ENCODE measurements at places on chromosomes 2 and 18. TPM values are rescaled to one million over a fixed set of nuclear protein-coding genes. Genes with fewer than 3 reads are reported as not detected.

- no peaks in the 10 kb centered on the region for H3K4me1 ChIP-seq
- DNase-seq = no peak
- no peaks in the 10 kb centered on the region for H3K27me3 ChIP-seq
- no peak overlapping the region for H3K4me3 ChIP-seq
These were observed 718.7 kb upstream of the GCFC2 start for GRCh38 chr2:76429374-76429773.

DNA sequence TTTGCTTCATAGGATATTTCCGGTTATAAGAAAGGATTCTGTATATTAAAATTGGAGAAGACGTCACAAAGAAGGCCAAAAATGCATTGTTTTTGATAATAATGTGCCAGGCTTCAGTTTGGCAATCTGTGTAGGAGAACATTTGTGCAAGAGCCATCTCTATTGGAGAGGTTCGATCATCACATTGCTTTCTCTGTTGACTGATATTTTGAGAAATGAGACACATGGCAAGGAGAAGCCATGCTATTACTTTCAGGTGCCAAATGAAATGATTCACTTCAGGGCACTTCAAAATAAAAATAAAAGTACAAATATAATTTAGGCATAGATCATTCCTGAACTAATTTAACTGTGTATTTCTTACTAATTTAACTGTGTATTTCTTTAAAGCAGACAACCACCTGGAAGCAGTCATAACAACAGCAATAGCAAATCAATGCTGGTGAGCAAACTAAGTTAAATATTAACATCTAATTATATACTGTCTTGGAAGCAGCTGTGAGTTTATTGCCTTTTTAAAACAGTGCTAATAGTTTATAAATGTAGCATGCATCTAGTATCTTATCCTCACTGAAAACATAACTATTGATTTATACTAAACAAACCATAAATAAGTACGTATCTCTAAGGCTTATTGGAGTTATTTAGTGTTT is 50.2 kb upstream of the CHST9 start:
- no peak overlapping the region for H3K4me3 ChIP-seq
- no peaks in the 10 kb centered on the region for H3K27me3 ChIP-seq
- H3K36me3 ChIP-seq = no peaks in the 10 kb centered on the region
- H3K27ac ChIP-seq = no peak overlapping the region
- no peaks in the 10 kb centered on the region for H3K4me1 ChIP-seq

DNA sequence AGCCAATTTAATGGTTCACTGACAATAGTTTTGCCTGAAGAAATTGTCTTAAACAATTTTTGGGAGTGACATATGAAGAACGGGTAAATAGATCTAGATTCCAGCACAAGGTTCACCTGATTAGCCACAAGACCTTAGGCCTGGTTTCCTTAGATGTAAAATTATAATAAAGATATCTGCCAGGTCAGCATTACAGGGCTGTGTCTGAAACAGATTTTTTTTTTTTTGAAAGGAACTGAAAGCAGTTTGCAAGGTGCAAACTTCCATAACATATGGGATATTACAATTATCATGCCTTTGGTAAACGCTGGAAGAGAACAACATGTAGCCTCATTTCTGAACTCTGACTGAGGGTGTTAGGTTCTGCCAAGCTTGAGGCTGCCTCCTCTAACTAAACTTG is 599.4 kb downstream of the ERBB4 start:
- H3K27ac ChIP-seq = no peak overlapping the region
- no peaks in the 10 kb centered on the region for H3K36me3 ChIP-seq
- no peak overlapping the region for H3K4me3 ChIP-seq

DNA sequence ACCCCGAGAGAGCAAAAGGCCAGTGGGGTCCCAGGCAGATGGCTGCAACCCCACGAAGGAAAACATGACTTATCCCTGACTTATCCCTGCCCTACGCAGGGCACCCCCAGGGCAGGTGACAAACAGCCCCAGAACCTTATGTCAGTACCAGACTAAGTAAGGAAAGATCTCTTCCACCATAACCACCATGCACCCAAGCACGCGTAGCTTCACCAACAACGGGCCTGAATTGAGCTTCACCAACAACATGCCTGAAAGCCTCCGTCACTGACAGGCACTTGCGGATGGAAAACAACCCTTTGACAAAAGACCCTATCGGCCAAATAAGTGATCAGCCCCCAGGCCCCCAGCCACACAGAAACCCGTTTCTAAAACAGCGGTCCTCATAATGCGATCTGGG is 34.1 kb downstream of the HDAC4 start:
- H3K4me3 ChIP-seq = no peak overlapping the region
- DNase-seq = no peak
- peaks cover 20% of the 10 kb centered on the region for H3K4me1 ChIP-seq
- no peak overlapping the region for H3K27ac ChIP-seq
- peaks cover 2% of the 10 kb centered on the region for H3K36me3 ChIP-seq

DNA sequence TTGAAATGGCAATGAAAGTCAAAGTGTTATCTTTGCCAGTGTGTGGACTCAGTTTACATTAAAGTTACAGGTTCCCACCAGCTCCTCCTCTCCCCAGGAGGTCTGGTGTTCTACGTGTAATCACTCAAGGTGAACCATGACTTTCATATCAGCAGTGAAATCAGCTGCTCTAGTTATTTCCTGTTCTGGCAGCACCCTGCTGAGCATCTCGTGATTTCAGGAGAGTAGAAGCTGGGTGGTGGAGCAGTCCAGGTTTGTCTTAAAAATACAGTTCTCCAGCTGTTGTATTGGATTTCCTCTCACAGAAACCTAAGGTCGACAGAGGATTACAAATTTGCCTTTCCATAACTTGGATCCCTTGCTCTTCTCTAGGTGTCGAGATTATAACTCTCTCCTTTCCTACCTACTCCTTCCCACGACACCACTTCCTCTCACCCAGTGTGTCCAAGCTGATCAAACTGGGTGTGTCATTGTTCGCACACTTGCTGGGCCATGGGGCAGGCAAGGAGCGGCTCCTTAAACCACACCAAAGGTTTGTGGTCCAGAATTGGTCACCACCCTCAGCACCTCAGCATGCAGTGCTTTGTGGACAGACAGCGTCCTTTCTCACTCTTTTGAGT is 13.0 kb upstream of the ARHGAP25 start:
- H3K27ac ChIP-seq = peak overlapping the region; percentile 85
- H3K4me1 ChIP-seq = peaks cover 90% of the 10 kb centered on the region
- no peaks in the 10 kb centered on the region for H3K27me3 ChIP-seq

SESTD1 gene
- 11.6 TPM for total RNA-seq

ANKRD29 gene
- not detected for total RNA-seq

PLA2R1 gene
- not detected for total RNA-seq

Data from activated CD4-positive, alpha-beta memory T cell treated with anti-CD3 and anti-CD28 coated beads for 36 hours (primary cell).